ENCODE measurements at places on chromosomes 6 and 20.
A peak's percentile ranks its signal among the peaks of the same experiment; 100 is the strongest.

DNA sequence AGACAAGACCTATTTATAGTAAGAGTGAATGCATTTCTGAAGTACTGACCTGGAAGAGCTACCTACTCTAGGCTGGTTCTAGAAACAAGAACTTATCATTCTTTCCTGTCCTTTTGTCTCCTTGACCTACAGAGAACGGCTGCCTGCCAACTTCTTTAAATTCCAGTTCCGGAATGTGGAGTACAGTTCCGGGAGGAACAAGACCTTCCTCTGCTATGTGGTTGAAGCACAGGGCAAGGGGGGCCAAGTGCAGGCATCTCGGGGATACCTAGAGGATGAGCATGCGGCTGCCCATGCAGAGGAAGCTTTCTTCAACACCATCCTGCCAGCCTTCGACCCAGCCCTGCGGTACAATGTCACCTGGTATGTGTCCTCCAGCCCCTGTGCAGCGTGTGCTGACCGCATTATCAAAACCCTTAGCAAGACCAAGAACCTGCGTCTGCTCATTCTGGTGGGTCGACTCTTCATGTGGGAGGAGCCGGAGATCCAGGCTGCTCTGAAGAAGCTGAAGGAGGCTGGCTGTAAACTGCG, 8.3 kb downstream of the APOBEC2 start:
- DNase-seq, result no peak

GRCh38 chr6:38054527-38055202, 235.1 kb downstream of the ZFAND3 start:
- DNase-seq, result no peak

GRCh38 chr6:44635486-44635885, 248.0 kb downstream of the CDC5L start:
- no peak for DNase-seq

DNA sequence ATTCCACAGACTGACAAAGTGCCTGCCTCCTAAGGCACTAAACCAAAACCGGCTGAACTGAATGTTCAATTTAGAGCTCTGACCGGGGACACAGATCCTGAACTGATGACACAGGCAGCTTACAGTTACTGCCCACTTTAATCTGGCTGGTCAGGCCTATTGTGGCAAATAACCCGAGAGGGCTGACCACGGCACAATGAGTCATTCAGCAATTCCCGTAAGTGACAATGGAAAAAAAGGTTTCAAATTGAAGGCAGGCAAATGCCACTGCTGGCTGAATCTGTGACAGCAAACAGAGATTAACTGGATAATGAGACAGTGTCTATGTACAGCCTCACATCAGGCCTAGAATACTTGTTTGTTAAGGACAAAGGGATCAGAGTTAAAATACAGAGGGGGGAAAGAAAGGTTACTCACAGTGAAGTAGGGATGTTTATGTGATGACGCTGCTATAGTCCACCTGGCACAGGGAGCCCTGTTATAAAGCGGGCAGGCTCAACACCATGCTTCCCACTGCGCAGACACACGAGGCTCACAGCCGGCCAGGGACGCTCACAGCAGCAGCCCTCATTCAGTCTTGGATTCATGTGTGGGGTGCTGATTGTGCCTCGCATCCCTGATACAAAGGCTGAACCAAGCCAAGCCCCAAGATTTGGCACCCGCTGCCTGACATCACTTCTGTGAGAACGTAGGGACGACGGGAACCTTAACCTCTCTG, 54.4 kb downstream of the RTN4IP1 start:
- no peak for DNase-seq

DNA sequence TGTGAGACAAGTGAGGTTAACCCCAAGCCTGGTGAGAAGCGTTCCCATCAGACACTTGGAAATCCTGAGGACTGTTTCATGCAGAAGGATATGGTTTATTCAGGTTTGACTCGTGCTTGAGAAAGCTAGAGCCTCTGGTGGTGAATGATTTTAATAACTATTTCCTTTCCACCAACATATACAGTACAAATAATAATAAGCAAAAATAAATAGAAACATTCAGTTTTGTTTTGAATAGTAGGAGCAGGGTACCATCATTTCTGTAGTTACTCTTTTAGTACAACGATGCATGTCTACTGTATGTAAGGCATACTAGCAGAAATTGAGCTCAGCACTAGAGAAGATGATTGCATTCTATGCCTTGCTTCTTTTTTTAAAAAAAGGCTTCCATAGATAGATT, 33.5 kb downstream of the PLG start:
- no peak for DNase-seq

- peak; percentile 88 for DNase-seq
Measured at GRCh38 chr6:7121700-7122241, 14.0 kb downstream of the RREB1 start.

- no peak for DNase-seq
Measured at GRCh38 chr6:41492261-41492891, 53.8 kb upstream of the FOXP4 start.

DNA sequence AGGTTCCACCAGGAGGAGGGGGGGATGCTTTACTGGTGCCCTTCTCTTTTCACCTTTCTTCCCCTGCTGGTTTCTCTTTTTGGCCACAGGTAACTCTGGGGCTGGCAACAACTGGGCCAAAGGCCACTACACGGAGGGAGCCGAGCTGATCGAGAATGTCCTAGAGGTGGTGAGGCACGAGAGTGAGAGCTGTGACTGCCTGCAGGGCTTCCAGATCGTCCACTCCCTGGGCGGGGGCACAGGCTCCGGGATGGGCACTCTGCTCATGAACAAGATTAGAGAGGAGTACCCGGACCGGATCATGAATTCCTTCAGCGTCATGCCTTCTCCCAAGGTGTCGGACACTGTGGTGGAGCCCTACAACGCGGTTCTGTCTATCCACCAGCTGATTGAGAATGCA, 4.4 kb downstream of the TUBB1 start:
- no peak for DNase-seq

- no peak for DNase-seq
Measured at GRCh38 chr6:46983007-46983411, 59.1 kb downstream of the ADGRF1 start.

DNA sequence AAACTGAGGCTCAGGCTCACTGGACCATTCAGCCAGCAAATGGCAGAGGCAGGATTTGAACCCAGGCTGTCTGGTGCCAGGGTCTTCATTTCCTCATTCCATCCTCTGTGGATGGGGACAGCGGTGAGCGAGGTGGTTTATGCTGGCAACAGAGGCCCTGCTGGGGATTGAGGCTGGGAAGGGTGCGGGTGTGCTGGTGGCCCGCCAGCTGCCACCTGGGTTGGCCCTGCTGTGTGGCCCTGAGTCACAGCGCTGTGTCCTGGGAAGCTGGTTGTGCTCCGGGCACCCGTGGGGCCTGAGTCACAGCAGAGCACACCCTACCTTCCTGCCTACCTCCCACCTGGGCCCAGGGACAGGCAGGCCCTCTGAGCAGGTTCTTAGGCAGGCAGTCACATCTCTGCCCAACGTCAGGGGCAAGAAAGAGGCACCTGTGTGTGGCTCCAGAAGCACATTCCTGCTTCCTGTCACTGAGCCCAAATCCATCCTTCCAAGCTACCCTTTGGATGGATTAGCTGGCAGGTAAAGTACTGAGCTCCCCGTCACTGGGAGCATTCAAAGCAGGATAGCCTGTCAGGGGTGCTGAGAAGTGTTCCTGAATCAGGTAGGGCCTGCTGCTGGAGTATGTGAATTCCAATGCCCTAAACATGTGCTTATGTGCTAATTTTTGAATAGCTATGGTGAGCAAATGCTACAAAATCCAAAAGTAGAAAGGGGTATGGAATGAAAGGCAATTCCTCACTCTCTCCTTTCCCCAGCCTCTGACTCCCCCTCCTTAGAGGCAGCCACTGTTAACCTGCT, 53.9 kb downstream of the CEBPB start:
- no peak for DNase-seq

- no peak for DNase-seq
Measured at GRCh38 chr6:150745896-150746295, 119.6 kb upstream of the MTHFD1L start.

- peak; percentile 7 for DNase-seq
Measured at GRCh38 chr20:62136283-62137091, 6.7 kb downstream of the PSMA7 start.

DNA sequence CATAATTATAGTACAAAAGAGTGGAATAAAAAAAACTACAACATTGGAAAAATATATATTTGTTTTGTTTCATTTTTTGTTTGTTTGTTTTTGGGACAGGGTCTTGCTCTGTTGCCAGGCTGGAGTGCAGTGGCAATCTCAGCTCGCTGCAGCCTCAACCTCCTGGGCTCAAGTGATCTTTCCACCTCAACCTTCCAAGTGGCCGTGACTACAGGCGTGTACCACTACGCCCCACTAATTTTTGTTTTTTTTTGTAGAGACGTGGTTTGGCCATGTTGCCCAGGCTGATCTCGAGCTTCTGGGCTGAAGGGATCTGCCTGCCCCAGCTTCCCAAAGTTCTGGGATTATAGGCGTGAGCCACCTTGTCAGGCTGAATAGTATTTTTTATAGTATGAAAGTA, 41.4 kb upstream of the SH3BGRL2 start:
- DNase-seq, result no peak

- no peak for DNase-seq
Measured at GRCh38 chr20:64053841-64054661, 4.6 kb upstream of the SOX18 start.

DNA sequence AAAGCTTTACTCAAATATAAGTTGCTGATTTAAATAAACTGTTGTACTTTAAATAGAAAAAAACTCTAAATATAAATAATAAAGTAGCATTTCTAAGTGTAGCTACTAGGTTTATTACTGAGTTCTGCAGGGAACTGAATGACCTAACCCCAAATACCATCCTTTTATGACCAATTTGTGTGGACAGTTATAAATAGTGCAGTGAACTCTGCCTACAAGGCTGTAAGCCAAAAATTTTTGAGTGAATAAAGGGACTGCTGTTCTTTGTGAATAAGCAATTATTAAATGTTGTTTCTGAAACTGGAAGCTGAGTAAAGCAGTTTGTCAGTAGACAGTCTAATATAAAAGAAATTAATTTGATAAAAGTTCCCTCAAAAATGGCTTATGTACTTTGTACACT, 90.8 kb upstream of the ELOVL5 start:
- DNase-seq, result no peak

- no peak for DNase-seq
Measured at GRCh38 chr6:69019832-69020231, 384.8 kb downstream of the ADGRB3 start.

GRCh38 chr6:133187657-133188453, 53.3 kb upstream of the EYA4 start:
- no peak for DNase-seq

GRCh38 chr6:96007663-96008062, 8.1 kb upstream of the FUT9 start:
- no peak for DNase-seq

- DNase-seq, result no peak
Measured at GRCh38 chr6:107550906-107551305, 61.0 kb downstream of the SOBP start.

DNA sequence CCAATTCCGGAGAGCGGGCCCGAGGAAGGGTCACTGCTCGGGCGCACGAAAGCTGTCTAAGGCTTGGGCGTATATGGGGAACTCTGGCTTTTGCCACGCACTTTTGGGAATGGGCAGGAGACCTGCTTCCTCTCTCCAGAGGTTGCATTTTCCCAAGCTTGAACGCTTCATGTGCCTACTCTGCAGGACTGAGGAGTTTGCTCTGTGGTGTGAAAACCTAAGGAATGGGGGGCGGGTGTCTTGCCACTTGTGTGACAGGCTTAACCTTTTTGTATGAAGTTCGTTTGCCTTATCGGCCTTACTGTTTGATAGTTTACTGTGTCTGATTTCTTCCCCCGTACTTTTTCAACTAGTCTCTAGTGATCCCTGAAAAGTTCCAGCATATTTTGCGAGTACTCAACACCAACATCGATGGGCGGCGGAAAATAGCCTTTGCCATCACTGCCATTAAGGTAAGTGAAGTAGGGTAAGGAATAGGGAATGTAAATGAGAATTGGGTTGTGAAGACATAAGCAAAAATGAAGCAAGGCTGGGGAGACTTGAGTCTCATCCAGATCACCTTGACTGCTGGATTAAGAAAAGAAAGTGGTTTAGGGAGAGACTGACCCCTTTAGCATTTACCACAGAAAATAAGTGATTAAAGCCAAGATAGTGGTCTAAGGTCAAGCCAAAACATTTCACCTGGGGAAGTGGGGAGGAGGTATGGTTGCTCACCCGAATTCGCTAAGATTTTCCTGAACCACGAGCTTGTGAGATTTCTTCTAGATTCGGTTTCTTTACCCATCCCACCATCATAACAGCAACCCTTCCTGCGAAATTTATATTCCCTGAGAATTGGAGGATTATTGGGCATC, 627 bp downstream of the RPS18 start:
- DNase-seq, result no peak

GRCh38 chr20:58127701-58128111, 100.7 kb downstream of the ANKRD60 start:
- peak; percentile 7 for DNase-seq

DNA sequence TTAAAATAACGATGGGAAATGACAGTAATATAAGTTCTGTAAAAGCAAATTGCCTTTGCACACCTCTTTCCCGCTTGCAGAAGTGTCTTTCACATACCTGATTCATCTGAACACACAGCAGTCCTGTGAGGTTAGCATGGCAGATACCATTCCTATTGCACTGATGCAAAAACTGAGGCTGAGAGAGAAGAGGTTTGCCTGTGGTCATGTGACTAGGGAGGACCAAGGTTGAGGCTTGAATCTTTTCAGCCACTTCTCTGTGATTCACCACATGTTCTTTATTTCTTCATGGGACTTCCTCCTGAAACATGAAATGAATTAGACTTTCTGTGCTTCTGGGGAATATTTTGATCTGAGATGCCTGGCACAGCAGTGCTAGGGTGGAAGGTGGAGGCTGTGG, 92.9 kb downstream of the VEGFA start:
- no peak for DNase-seq

DNA sequence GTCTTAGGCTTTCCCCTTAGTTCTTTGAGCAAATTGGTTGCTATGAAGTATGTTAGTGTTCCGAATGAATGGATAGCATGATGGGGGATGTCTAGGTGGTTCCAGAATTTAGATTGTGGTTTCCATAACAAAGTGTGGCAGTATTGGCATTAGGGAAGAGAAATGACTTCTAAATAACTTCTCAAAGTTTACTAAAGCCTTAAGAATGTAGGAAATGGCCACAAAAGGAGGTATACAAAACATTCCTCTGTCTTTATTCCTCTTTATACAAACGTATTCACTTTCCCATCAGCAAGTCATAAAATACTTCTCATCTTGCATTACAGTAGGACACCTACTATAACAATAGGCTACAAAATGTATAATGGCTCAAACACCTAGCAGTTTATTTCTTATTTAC, 279.6 kb downstream of the ESR1 start:
- DNase-seq, result no peak

GRCh38 chr6:83429857-83430610, 817 bp downstream of the ME1 start:
- DNase-seq, result no peak

DNA sequence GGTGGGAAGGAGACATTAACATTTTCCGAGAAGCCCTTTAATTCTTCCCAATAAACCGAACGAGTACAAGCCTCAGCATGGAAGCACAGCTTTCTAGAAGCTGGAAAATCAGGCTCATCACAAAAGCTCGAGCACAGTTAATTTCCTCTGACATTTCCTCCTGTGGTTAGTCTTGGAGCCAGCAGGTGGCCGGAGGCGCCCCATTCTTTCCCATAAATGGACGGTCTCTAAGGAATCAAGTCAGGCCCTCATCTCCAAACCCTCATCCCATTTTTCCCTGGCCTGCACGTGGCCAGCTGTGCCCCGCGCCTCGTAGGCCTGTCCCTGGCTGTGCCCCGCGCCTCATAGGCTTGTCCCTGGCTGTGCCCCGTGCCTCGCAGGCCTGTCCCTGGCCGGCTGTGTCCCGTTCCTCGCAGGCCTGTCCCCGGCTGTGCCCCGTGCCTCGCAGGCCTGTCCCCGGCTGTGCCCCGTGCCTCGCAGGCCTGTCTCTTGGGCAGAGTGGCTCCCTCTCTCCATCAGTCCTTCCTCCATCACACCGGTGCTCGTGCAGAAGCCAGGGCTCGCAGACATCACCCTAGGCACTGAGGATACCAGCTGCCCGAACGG, 19.7 kb upstream of the NTSR1 start:
- no peak for DNase-seq
